ENCODE measurements at places on chromosomes 6 and 20. TPM values are rescaled to one million over a fixed set of nuclear protein-coding genes. Genes with fewer than 3 reads are reported as not detected.

DNA sequence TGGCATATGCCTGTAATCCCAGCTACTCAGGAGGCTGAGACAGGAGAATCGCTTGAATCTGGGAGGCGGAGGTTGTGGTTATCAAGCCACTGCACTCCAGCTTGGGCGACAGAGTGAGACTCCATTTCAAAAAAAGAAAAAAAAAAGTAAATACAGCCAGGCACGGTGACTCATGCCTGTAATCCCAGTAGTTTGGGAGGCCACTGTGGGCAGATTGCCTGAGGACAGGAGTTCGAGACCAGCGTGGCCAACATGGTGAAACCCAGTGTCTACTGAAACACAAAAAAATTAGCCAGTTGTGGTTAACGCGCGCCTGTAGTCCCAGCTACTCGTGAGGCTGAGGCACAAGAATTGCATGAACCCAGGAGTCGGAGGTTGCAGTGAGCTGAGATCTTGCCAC is 1.5 kb upstream of the NINL start:
- DNase-seq = no peak

GRCh38 chr6:79115553-79116182 is 37.6 kb upstream of the PHIP start:
- no peak for DNase-seq

DNA sequence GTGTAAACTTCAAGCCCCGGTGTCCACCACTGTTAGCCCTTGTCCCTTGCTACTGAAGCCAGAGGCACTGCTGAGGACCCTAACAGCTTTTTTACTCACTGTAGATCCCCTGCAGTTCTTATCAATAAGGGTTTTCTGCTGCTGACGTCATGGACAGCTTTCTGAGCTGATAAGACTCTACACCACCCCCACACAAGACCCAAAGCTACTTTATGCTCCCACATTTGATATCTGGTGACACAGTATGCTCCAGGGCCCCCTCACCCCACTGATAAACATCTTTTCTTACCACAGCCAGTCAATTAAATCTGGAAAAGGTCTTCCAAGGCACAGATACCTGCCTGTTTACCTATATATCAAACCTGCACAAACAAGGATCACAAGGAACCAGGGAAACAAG is 65.3 kb downstream of the NUS1 start:
- DNase-seq = no peak

GRCh38 chr6:39934131-39934757 is at the start of gene MOCS1:
Gene MOCS1, minus strand, starts transcription at chr6:39934462. Its CDS starts 45 bp downstream, at chr6:39934417.
- DNase-seq = peak; percentile 94

- no peak for DNase-seq
Measured at GRCh38 chr20:58791286-58791685, 59.4 kb downstream of the GNAS-AS1 start.

C6orf132 gene
- total RNA-seq = 19.4 TPM

DNA sequence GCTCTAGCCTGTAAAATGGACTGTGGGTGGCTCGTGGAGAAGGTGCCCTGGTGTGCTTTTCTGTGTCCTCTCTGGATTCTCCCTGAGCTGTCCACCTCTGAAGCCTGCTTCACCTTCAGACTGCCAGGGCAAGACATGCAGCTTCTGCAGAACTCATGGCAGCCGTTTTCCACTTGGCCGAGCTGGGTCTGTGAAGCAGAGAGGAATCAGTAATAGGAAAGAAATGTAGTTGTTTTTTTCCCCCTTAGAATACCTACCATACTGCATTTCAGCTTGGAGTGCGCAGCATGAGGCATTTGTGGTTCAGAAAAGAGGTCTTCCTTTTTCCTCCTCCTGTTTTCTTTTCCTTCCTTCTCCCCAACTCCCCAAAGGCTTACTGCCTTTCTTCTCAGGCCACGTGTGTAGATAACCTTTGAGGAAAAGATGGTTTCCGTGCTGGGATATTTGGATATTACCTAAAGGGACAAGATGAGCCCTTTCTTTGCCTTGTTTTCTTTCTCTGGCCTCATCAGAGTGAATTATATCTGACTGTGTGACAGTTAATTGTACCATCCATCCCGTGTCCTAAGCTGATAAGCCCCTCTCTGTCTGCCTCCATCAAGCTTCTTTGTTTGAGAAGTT is 39.4 kb downstream of the RREB1 start:
- no peak for DNase-seq

DNA sequence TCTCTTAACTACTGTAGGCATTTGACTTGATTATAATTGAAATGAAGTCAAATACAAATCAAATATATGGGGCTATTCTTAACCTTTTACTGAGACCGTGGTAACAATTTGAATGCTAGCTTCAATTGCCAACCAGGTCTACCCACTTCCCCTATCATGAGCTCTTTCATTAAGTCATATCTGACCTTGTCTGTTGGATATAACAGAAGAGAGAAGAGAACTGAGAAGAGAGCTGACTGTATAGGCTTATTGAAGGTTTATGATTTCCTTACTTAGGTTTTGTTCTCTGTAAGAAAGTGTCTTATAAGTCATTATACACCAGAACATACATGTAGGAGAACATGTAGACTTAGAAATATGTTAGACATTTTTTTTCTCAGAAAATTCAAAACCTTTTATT is 549.4 kb downstream of the COL12A1 start:
- no peak for DNase-seq

BNIP5 gene
- total RNA-seq = not detected

GRCh38 chr20:5222919-5223634 is 93.7 kb downstream of the PROKR2 start:
- DNase-seq = peak; percentile 55

DNA sequence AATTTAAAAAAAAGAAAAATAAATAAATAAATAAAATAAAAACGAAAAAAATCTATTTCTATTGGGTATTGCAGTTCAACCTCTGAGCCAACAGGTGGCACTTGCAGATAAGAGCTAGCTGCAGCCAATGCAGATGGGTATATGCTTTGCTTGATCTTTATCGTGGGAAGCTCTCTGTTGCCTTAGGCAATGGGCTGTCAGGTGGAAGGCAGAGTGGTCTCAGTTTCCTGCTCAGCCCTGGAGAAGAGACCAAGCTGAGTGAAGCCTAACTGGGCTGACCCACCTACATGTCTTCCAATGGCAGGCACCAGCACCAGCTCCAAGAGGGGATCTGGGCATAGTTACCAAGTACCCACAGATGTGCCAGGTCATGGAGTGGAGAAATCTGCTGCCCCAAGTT is 95.0 kb downstream of the AK9 start:
- no peak for DNase-seq

RIPOR2 gene
- 49.6 TPM for total RNA-seq

DNA sequence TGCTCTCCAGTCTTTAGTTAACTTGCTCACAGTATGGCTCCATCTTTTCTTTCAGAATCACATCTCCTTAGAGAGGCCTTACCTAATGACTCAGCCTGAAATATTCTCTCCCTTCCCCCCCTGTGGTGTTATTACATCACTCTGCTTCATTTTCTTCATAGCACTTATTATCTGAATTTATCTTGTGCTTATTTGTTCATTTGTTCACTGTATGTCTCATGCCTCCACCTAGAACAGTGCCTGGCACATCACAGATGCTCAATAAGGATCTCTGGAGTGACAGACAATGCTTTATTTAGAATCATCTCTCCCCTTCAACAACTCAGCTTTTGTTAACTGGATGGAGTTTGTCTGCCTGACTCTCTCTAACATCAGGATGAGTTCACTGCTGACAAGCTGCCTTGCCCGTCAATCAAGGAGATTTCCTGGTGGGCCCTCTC is 96.6 kb upstream of the MAN1A1 start:
- no peak for DNase-seq

HSPA1L gene
- total RNA-seq = 2.1 TPM

- no peak for DNase-seq
Measured at GRCh38 chr6:126293891-126294524, 45.9 kb upstream of the CENPW start.

TAAR8 gene
- not detected for total RNA-seq

All from upper lobe of left lung (tissue), 6 donors.